ENCODE measurements at places on chromosomes 7 and 10.

DNA sequence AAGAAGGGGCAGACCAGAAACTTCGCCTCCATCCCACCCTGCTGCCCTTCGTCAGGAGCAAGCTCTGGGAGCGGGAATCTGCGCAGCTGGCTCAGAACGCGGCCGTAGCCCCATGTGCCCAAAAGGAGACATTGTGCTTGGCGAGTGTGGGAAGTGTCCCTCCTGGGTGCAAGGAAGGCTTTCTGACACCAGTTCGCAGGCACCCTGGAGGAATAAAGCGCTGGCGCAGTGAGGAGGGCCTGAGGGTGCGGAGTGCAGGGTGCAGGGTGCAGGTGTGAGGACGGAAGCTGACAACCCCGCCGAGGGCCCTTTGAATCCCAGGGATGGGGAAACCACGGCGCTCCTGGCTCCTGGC, 811 bp downstream of the SLIT1 start:
- no peak for DNase-seq

DNA sequence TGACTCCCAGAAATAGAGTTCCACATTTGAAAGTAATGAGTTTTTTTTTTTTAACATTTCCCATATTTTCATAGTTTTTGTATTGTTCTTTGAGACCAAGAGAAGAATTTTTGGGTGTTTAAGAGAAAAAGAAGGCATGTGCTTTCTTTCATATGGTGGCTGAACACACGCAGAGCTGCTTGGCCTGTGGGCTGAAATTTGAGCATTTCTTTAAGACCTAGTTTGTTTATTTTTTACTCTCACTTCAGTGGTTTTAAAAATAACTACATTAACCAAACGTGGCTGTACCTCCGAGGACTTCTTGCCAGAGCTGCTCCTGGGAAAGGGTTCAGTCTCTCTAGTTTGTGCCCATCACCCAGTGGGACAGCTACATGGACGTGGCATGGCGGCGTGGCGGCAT, 58.3 kb downstream of the INPP5A start:
- DNase-seq: no peak

- DNase-seq: no peak
Measured at GRCh38 chr7:141674171-141674671, 27.7 kb downstream of the DENND11 start.

- no peak for DNase-seq
Measured at GRCh38 chr7:128026551-128026950, 4.7 kb downstream of the LRRC4 start.

GRCh38 chr7:33035776-33036175, 26.8 kb downstream of the NT5C3A start:
- no peak for DNase-seq

DNA sequence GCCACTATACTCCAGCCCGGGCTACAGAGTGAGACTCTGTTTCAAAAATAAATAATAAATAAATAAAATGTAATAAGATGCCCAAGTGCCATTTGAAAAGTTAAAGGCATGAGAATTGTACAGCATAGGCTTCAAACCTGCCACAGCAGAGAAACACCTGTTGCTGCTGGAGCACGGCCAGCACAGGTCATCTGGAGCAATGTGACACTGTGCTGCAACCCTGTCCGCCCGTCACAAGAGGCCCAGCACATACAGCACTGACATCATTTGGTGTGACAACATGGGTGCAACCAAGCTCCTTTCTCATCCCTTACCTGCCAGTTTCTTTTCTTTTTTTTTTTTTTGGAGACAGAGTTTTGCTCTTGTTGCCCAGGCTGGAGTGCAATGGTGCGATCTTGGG, 1.3 kb downstream of the RFC2 start:
- no peak for DNase-seq

- no peak for DNase-seq
Measured at GRCh38 chr7:41038211-41038610, 664.7 kb downstream of the INHBA start.

- DNase-seq: no peak
Measured at GRCh38 chr7:55438757-55439525, 73.8 kb downstream of the LANCL2 start.

GRCh38 chr7:157018997-157019608, 8.6 kb upstream of the MNX1 start:
- no peak for DNase-seq

GRCh38 chr10:121927318-121927840, 452 bp downstream of the ATE1 start:
- peak; percentile 56 for DNase-seq

DNA sequence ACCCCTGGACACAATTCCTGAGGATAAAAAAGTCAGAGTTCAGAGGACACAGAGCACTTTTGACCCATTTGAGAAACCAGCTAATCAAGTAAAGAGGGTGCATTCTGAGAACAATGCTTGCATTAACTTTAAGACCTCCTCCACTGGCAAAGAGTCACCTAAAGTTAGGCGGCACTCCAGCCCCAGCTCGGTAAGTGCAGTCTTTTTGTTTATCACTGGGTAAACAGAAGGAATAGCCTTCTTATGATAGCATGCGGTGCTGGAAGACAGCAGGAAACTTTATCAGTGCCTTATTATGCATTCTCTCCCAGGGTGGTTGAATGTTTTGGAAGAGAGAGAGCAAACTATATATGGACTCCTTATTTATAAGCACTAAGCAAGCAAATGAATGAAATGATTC, 130.5 kb downstream of the CDK14 start:
- DNase-seq: no peak

DNA sequence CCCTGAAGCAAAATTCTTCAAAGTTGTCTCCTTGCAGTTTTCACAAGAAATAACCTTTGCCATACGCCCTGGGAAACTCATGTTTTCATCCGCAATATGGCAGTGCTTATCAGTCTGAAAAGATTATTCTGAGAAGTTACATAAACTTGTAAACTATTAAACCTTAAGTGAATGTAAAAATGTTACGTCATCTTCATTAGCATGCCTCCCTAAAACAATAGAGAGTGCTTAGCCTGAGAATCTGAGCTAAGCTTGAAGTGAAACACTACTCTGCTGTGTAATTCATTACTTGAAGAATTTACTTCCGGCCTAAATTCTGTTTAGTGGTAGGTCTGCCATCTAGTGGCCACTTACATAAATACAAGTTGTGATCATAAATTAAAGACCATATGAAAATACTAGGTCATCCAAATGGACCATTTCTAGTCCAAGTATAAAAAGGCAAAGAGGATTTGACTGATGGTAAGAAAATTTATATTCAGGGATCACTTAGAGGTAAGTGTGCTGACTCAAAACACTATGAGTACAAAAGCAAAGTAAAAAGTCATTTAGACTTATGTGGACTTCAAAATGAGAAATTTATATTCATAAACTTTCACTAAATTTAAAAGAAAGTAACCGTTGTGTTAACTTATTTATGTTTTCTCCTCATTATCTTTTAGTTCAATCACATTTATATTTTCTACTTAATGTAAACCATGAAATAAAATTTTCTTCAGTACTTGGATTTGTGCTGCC, 745.1 kb upstream of the LRRTM3 start:
- peak; percentile 65 for DNase-seq

DNA sequence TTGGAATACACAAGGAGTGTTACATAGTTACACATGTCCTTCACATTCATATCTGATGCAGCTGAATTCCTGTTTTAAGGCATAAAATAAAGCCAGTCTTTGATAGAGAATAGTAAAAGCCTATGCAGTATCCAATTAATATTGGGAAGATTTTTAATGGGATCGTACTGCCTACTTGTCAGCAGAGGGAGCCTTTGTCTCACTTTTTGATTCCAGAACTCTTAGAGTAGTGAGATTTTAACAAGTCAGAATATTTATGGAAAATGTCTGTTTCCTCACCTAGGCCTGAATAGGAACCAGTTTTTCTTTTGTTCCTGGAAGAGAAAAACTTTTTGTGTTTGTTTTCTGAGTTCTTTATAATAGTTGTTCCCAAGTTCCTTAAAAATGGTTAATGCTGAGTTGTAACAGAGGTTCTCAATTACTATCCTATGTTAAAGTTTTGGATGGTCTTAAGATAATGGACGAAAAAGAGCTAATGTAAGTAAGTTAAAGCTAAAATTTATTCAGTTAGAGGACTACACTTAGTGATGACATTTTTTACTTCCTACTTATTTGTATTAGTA, 114.0 kb downstream of the BBS9 start:
- DNase-seq: peak; percentile 25

DNA sequence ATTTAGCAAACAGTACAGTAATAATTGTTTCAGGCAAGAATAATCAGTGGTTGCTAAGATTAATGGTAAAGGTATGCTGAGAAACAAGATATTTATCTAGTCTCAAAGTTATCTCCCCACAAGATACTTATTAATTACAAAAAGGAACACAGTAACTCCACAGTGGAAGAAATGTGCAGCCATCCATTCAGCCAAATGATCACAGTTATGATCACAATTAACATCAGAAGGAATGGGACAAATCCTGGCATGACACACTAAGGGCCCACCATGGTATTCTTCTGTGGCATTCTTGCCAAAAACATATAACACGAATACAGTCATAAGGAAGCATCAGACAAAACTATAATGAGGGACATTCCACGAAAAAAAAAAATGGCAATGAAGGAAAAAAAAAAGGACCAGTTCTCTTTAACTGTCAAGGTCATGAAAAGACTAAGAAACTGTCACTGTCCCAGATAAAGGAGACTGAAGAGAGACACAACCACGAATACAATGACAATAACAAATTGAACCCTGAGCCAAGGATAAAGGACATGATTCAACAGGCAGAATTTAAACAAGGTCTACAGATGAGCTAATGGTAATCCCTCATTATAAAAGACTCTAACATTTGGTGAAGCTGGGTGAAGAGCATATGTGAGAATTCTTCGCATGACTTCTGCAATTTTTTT, 20.9 kb downstream of the NUDCD3 start:
- no peak for DNase-seq
